Right lung (tissue), 10 donors: ENCODE measurements at places on chromosomes 11 and 22. TPM values are rescaled to one million over a fixed set of nuclear protein-coding genes. Genes with fewer than 3 reads are reported as not detected.

The RAG2 gene
- 0.73 TPM for polyA plus RNA-seq

The MCHR1 gene
- polyA plus RNA-seq = 0.16 TPM

The FUT4 gene
- polyA plus RNA-seq = 6.7 TPM

The CCDC81 gene
- 5.0 TPM for polyA plus RNA-seq

The OR4A16 gene
- polyA plus RNA-seq = not detected

The ARHGAP8 gene
- 36.8 TPM for polyA plus RNA-seq

The GP1BB gene
- polyA plus RNA-seq = 6.0 TPM

The ELFN2 gene
- polyA plus RNA-seq = 1.9 TPM

The POU2F3 gene
- 1.9 TPM for polyA plus RNA-seq

The NAALADL1 gene
- polyA plus RNA-seq = 16.9 TPM

GRCh38 chr22:28894334-28894733 lies 11.0 kb downstream of the ZNRF3 start:
- DNase-seq = no peak

GRCh38 chr11:27972522-27973170 lies 135.3 kb downstream of the KIF18A start:
- no peak for DNase-seq

DNA sequence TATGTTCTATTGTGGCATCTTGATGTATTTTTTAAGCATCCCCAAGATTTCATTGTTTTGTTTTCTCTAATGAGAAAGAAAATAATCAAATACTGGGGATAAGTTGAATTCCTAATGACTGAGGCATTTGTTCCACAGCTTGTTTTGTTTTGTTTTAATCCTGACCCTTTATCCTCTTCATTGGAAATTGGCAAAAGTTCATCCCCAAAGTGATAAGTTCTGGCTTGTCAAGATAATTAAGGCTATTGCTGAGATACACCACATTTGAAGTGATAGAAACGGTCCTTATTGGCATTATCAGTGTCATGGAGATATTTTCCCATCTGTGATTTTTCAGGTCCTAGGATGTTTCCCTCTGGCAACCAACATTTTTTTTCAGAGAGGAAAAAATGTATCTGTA lies 65.0 kb downstream of the SLC36A4 start:
- peak; percentile 48 for DNase-seq

DNA sequence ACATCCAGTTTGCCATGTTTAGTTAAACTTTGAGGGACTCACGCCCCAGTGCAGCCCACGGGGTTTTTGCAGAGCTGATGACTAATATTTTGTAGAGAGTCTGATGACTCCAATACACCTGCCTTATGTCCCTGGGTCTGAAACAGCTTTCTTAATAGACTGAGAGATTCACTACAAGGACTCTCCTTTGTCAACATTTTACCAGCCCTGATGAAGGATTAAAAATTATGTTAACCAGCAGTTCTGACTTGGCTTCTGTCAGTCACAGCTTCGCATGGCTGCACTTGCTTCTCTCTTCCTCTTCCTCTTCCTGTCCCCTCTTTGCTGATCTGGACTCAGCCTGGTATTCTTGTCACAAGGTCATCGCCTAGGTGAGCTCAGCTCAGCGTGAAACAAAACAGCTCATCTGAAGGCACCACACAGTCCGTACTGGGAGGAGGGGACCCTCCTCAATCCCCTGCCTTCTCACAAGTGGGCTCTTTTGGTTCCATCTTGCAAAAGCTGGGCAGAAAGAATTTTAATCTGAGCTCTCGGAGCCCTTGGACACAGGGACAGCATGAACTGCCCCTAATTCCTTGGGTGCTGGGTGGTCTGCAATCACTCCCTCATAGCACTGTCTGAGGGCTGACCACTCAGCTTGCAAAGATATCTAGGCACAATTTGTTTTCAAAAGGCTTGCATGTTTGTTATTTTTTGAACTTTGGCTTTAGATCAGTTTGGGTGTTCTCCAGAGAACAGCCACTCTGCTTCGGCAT lies 38.1 kb upstream of the POU2AF1 start:
- no peak for DNase-seq

- DNase-seq = no peak
These were observed 15.7 kb upstream of the AMPD3 start for GRCh38 chr11:10439351-10439750.

DNA sequence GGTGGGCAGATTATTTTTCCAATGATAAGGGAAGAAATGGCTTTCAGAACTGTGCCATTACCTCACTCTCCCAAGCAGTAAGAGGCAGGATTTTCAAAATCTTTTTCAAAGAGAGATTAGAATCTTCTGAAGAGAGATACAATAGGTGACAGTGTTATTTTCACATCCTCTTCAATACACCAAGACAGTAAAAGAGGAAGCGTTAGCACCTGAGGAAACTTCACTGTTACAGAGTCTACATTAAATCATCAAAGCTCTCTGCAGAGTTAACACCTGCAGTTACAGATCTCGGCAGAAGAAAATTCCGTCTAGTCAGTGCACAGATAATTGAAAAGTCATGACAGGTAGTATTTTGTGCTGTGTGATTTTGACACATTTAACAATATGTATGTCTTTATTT lies 144.9 kb downstream of the PGR start:
- DNase-seq = no peak

- no peak for DNase-seq
These were observed 6.2 kb downstream of the ROBO4 start for GRCh38 chr11:124891373-124891861.
